ENCODE measurements at places on chromosomes 6 and 20.
A peak's percentile ranks its signal among the peaks of the same experiment; 100 is the strongest.

GRCh38 chr6:143969077-143969476, 39.0 kb downstream of the PLAGL1 start:
- DNase-seq, result no peak

- DNase-seq, result peak; percentile 86
Measured at GRCh38 chr20:23441850-23442313, 2.4 kb downstream of the CSTL1 start.

GRCh38 chr6:152636609-152637295, 410 bp downstream of the SYNE1 start:
- DNase-seq, result peak; percentile 53

GRCh38 chr20:6768228-6769140, 998 bp downstream of the BMP2 start:
- DNase-seq, result no peak

DNA sequence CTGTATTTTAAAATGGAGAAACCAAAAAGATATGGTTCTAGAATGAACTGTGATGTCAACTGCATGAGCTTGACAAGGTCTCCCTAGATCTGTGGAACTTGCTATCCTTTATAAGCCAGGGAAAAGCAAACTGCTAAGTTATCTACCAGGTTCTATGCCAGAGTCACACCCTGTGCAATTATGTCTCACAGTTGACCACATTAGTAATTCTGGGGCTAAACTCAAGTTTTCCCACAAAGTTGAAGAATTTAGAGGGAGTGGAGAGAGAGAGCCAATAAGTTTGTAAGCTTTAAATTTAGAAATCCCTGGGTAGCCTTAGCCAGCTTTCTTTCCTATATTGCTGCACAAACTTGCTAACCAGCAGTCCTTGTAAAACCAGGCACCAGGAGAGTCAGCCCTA, 407.0 kb upstream of the SASH1 start:
- no peak for DNase-seq
